K562 (cell line): ENCODE measurements at places on chromosomes 5 and 9. TPM values are rescaled to one million over a fixed set of nuclear protein-coding genes. Genes with fewer than 3 reads are reported as not detected.

- DNase-seq = no peak
- H3K4me1 ChIP-seq = no peaks in the 10 kb centered on the region
- H3K36me3 ChIP-seq = no peaks in the 10 kb centered on the region
- no peaks in the 10 kb centered on the region; the same call in 1 of the 3 replicates for H3K27me3 ChIP-seq
- H3K27ac ChIP-seq = no peak overlapping the region
These were observed 92.8 kb downstream of the ZNF354C start for GRCh38 chr5:179152941-179153340.

- DNase-seq = no peak
- H3K27me3 ChIP-seq = no peaks in the 10 kb centered on the region
- H3K36me3 ChIP-seq = no peaks in the 10 kb centered on the region
- H3K27ac ChIP-seq = no peak overlapping the region
These were observed 428.2 kb downstream of the IRX1 start for GRCh38 chr5:4023753-4024335.

DNA sequence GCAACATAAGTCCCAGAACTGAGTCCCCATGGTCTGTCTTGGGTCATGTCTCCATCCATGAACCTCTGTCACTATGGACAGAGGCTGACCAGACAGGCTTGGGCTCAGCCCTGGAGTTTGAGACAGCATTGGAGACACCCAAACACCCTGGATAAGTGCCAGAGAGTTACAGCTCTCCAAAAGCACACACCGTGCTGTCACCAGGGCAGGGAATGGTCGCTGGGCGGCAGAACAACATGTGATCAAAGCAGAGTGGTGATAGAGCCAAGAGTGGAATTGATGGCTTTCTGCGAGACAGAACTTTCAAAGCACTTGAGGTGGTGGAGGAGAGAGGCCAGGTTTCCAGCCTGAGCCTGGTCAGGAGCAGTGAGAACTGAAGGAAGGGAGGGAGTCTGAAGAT lies 50.1 kb downstream of the DRD1 start:
- H3K4me1 ChIP-seq = no peaks in the 10 kb centered on the region
- H3K27me3 ChIP-seq = no peaks in the 10 kb centered on the region
- H3K36me3 ChIP-seq = no peaks in the 10 kb centered on the region
- H3K27ac ChIP-seq = no peak overlapping the region
- DNase-seq = no peak
- no peak overlapping the region for H3K4me3 ChIP-seq

GRCh38 chr9:132575811-132576210 lies 6.6 kb upstream of the BARHL1 start:
- DNase-seq = no peak
- no peaks in the 10 kb centered on the region for H3K4me1 ChIP-seq
- peaks cover 4% of the 10 kb centered on the region; the same call in 1 of the 3 replicates for H3K27me3 ChIP-seq
- H3K27ac ChIP-seq = no peak overlapping the region
- H3K36me3 ChIP-seq = no peaks in the 10 kb centered on the region
- no peak overlapping the region for H3K4me3 ChIP-seq

GRCh38 chr9:21904371-21904770 lies 89.8 kb downstream of the CDKN2A start:
- H3K4me1 ChIP-seq = no peaks in the 10 kb centered on the region
- no peak overlapping the region for H3K27ac ChIP-seq
- H3K36me3 ChIP-seq = no peaks in the 10 kb centered on the region

GRCh38 chr5:74093561-74093960 lies 467.6 kb downstream of the ARHGEF28 start:
- H3K27me3 ChIP-seq = no peaks in the 10 kb centered on the region
- H3K4me1 ChIP-seq = no peaks in the 10 kb centered on the region
- DNase-seq = no peak
- H3K36me3 ChIP-seq = no peaks in the 10 kb centered on the region
- H3K27ac ChIP-seq = no peak overlapping the region

DNA sequence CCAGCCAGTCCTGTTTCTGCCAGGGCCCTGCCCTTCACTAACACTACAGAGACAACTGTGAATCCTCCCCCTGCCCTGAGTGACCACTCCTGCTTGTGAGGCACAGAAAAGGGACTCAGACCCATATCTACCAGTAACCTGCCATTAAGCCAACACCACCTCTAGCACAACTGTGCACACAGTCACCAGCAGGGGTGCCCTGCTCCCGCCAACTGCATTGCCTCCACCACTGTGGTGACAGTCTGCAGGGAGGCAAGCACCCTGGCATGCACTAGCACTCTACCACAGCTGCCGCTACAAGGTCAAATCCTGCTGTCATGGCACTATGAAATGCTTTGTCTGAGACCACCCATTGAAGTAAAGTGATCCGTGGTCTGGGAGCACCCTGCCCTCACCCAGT lies 1028.5 kb upstream of the CDH9 start:
- H3K27ac ChIP-seq = no peak overlapping the region
- no peak overlapping the region for H3K4me3 ChIP-seq
- DNase-seq = no peak
- H3K27me3 ChIP-seq = no peaks in the 10 kb centered on the region
- no peaks in the 10 kb centered on the region for H3K4me1 ChIP-seq
- H3K36me3 ChIP-seq = no peaks in the 10 kb centered on the region

- H3K36me3 ChIP-seq = peaks cover 11% of the 10 kb centered on the region; the same call in 1 of the 3 replicates
- H3K4me3 ChIP-seq = no peak overlapping the region
- no peaks in the 10 kb centered on the region for H3K4me1 ChIP-seq
- no peaks in the 10 kb centered on the region for H3K27me3 ChIP-seq
These were observed 50.6 kb downstream of the DEPDC1B start for GRCh38 chr5:60649288-60649917.

DNA sequence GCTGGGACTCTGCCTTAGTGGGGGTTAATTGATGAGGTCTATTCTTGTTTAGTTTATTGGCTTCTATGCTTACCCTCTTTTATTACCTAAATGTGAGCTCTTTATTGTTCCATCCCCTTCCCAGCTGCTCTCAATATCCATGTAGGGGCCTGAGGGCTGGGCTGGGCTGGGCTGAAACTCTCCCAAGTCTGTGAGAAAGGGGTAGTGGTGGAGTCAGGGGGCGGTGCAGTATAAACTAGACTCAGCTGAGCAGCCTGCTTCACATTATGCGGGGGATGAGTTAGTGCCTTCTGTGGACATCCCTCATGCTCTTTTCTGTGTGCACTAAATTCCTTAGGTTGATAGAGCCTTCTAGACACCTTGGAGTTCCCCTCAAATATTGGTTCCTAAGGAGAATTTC lies 451.8 kb upstream of the PTGER4 start:
- no peaks in the 10 kb centered on the region for H3K27me3 ChIP-seq
- DNase-seq = no peak
- no peaks in the 10 kb centered on the region for H3K36me3 ChIP-seq

DNA sequence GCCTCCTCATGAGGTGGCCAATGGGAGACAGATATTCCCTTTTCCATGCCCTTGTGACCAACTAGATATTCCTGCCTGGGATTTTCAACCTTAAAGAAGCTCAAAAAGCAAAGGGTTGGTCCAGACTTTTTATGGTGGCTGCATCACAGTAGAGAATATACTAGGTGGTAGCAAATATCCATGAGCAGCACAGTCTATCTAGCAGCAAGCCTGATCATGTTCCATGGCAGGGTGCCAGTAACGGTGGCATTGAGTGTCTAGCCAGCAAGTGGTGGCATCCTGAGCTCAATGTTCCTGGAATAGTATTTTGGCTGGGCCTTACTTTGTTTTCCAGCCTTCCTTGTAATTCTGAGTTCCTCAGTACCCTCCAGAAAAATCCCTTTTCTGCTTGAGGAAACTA lies 25.8 kb downstream of the CDC25C start:
- H3K36me3 ChIP-seq = peaks cover 2% of the 10 kb centered on the region; the same call in 1 of the 3 replicates
- H3K27me3 ChIP-seq = no peaks in the 10 kb centered on the region
- H3K4me3 ChIP-seq = no peak overlapping the region
- DNase-seq = no peak
- H3K27ac ChIP-seq = no peak overlapping the region

GRCh38 chr5:89929834-89930233 lies 479.7 kb downstream of the CETN3 start:
- no peaks in the 10 kb centered on the region for H3K4me1 ChIP-seq
- H3K27me3 ChIP-seq = no peaks in the 10 kb centered on the region
- H3K4me3 ChIP-seq = no peak overlapping the region
- H3K27ac ChIP-seq = no peak overlapping the region
- no peak for DNase-seq

DNA sequence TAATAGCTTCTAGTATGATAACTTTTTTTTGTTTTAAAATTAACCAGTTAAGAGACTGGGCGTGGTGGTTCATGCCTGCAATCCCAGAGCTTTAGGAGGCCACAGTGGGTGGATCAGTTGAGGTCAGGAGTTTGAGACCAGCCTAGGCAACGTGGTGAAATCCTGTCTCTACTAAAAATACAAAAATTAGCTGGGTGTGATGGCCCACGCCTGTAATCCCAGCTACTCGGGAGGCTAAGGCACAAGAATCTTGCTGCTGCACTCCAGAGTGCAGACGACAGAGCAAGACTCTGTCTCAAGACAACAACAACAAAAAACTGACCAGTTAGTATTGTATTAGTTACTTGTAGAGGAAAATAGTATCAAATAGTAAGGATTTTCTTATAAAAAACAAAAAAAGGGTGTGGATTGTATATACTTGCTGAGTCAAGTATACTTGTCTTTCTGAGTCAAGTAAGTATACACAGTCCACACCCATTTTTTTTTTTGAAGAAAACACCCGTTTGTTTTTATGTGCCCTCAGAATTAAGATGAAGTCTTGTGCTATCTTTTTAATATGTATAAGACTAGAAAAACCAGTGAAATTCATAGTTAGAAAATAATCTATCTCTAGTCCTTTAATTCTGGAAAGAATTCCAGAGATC lies 25.3 kb downstream of the UBAP1 start:
- no peaks in the 10 kb centered on the region for H3K27me3 ChIP-seq
- H3K4me1 ChIP-seq = peaks cover 4% of the 10 kb centered on the region; the same call in 1 of the 3 replicates
- peaks cover 7% of the 10 kb centered on the region; the same call in 1 of the 3 replicates for H3K36me3 ChIP-seq
- H3K4me3 ChIP-seq = no peak overlapping the region
- DNase-seq = no peak

GRCh38 chr5:32512926-32513325 lies 68.4 kb upstream of the ZFR start:
- no peak overlapping the region for H3K4me3 ChIP-seq
- H3K27me3 ChIP-seq = peaks cover 15% of the 10 kb centered on the region
- H3K4me1 ChIP-seq = no peaks in the 10 kb centered on the region
- no peak for DNase-seq

DNA sequence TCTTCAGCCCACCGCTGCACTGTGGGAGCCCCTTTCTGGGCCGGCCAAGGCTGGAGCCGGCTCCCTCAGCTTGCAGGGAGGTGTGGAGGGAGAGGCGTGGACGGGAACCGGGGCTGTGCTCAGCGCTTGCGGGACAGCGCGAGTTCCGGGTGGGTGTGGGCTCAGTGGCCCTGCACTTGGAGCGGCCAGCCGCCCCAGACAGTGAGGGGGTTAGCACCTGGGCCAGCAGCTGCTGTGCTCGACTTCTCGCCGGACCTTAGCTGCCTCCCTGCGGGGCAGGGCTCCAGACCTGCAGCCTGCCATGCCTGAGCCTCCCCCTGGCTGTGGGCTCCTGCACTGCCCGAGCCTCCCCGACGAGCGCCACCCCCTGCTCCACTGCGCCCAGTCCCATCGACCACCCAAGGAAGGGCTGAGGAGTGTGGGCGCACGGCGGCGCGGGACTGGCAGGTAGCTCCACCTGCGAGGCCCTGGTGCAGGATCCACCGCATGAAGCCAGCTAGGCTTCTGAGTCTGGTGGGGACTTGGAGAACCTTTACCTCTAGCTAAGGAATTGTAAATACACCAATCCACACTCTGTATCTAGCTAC lies 92.9 kb upstream of the MAST4 start:
- no peaks in the 10 kb centered on the region for H3K4me1 ChIP-seq
- no peak overlapping the region for H3K27ac ChIP-seq
- no peak overlapping the region for H3K4me3 ChIP-seq
- H3K36me3 ChIP-seq = no peaks in the 10 kb centered on the region
- DNase-seq = no peak

GRCh38 chr5:9125852-9126251 lies 420.0 kb downstream of the SEMA5A start:
- H3K27ac ChIP-seq = no peak overlapping the region
- H3K36me3 ChIP-seq = no peaks in the 10 kb centered on the region
- no peaks in the 10 kb centered on the region for H3K4me1 ChIP-seq
- H3K4me3 ChIP-seq = no peak overlapping the region
- DNase-seq = no peak
- no peaks in the 10 kb centered on the region for H3K27me3 ChIP-seq

DNA sequence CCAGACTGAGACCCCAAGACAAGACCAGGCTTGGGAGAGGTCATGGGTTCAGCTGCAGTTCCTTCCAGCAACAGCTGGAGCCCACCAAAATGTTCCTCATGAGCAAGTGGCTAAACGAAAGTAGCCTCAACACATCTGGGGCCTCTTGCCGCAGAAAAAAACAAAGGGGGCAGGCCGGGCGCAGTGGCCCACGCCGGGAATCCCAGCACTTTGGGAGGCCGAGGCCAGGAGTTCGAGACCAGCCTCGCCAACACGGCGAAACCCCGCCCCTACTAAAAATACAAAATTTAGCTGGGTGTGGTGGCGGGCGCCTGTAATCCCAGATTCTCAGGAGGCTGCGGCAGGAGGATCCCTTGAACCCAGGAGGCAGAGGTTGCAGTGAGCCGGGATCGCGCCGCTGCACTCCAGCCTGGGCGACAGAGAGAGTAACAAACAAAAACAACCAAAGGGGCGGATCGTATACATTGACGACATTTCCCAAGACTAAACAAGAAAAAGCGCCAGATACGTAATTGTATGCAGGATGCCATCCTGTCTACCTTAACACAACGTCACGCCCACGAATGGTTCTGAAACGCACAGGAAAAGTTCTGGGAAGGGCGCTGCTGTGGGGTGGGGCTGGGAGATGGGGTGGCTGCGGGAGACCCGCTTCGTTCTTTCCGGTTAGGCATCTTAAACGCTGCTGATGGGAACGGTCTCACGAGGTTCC lies 1.7 kb downstream of the INPP5E start:
- H3K4me1 ChIP-seq = peaks cover 21% of the 10 kb centered on the region
- H3K36me3 ChIP-seq = peaks cover 57% of the 10 kb centered on the region; the same call in 2 of the 3 replicates
- peak overlapping the region; percentile 92 for H3K4me3 ChIP-seq
- DNase-seq = no peak
- no peaks in the 10 kb centered on the region for H3K27me3 ChIP-seq

GRCh38 chr9:21395778-21396717 lies 10.8 kb upstream of the IFNA2 start:
- no peak overlapping the region for H3K27ac ChIP-seq
- no peak for DNase-seq
- H3K36me3 ChIP-seq = no peaks in the 10 kb centered on the region

GRCh38 chr5:135223891-135224625 lies 175.0 kb downstream of the MACROH2A1 start:
- no peaks in the 10 kb centered on the region for H3K27me3 ChIP-seq
- DNase-seq = no peak
- no peak overlapping the region for H3K4me3 ChIP-seq
- no peaks in the 10 kb centered on the region for H3K36me3 ChIP-seq
- no peak overlapping the region for H3K27ac ChIP-seq

The C9orf43 gene
- total RNA-seq = 0.27 and 0.63 TPM in 2 replicates

The PAPPA gene
- total RNA-seq = 0.13 and 0.20 TPM in 2 replicates

The INSYN2B gene
- not detected in 2 replicates for total RNA-seq

The MACIR gene
- 9.4 and 10.5 TPM in 2 replicates for total RNA-seq

The RPL35 gene
- 2,106 and 2,300 TPM in 2 replicates for total RNA-seq

The TMEM250 gene
- 40.6 and 43.1 TPM in 2 replicates for total RNA-seq

The CLK4 gene
- total RNA-seq = 11.8 and 13.0 TPM in 2 replicates

The USP20 gene
- 119 and 136 TPM in 2 replicates for total RNA-seq

The SET gene
- 840 and 907 TPM in 2 replicates for total RNA-seq

The FCN2 gene
- not detected in 2 replicates for total RNA-seq

The GFM2 gene
- total RNA-seq = 39.0 and 42.3 TPM in 2 replicates

The NIPAL4 gene
- not detected in 2 replicates for total RNA-seq
